Left ventricle myocardium superior (tissue), 1 donor: ENCODE measurements at places on chromosomes 3 and 15.

DNA sequence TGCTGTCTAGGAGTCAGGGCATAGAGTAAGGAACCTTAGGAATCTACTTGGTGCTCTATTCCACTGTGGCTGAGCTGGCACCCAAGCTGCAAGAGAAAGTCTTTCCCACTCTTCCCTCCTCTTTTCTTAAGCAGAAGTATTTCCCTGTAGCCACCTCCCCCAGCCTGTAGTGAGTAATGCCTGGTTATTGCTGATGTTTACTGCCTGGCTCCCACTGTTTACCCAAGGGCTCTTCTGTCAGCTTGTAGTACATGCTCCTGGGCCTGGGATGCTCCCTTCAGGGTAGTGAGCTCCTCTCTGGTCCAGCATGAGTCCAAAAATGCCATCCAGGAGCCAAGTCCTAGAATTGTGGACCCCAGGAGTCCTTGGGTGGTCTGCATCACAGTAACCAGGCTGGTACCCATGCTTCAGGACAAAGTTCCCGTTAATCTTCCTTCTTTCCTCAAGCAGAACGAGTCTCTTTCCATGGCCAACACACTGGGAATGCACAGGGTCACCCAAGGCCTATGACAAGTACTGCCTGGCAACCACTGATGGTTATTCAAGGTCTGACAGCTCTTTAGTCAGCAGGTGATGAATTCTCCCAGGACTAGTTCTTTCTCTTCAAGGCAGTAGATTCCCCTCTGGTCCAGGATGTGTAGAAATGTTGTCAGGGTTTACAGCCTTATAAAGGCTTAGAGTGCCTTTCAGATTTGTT, 17.6 kb downstream of the GALK2 start:
- no peak for DNase-seq

DNA sequence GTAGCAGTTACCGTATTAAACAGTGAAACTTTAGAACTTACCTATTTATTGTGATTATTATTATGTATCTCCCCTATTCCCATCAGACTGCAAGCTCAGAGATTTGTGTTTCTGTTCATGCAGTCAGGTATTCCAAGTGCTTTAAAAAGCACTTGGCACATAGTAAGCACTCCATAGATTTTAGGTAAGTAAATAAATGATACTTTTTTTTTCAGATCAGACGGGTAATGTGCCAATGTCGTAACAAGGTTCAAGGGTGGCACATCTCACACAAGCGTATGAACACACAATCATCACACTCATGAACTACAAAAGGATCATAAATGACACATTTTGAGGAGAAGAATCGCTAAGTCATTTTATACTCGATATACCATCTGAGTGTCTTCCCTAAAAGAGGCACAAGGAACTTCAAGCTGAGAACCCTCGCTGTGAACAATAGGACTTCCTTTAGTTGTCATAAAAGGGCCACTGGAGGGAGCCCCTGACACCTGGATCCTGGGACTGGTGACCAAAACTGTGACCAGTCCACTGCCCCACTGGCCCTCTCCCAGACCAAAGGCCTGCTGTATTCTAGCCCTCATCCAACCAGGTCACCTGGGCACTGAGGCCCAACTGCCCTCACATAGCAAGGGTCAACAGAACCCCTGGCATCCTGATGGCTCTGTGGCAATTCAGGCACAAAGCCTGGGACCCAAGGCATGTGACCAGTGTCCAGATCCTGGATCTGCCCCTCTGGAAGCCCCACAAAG, 32.1 kb downstream of the KIF9 start:
- peak; percentile 44 for DNase-seq

DNA sequence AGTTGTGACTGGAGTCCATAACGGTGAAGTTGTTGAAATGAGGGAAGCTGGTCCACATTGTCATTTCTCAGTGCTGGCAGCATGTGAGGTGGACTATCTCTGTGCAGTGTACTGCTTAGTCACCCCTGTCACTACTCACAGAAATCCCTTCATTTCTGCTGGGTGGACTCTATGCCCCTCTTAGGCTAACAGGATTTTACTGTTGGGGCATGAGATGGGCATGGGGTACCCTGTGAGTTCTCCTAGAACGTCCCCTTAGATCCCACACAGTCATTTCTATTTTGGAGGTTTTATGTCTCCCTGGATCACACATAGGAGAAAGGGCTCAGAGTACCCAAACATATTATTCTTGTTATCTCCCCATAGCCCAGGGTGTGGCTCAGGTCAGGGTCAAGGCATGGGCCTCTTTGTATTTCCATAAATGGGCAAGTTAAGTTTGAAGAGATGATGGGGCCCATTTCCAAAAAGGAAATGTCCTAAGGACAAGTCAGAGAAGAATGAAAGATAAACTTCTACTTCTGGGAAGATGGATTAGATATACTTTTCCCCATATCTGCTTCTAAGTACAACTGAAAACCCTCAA, 15.2 kb downstream of the P2RY1 start:
- DNase-seq, result no peak

DNA sequence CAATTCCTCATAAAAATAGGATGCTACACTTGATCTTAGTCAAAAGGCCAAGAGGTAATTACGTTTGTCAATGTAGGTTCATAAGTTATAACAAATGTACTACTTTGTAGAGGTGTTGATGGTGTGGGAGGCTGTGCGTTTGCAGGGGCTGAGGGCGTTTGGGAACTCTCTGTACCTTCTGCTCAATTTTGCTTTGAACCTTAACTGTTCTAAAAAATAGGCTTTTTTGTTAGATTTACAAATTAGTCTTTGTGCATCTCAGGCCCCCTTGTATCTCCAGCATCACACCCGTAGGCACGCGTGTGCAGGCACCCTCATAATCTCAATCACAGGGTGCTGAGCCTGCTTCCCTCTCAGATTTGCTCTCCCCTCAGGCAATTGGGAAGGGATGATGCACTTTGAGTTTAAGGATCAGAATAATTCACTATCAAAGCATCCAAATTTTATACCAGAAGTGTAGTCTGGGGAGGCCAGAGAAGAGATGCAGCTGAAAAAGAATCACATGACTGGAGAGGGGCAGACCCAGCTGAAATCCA, 36.1 kb upstream of the STRIT1 start:
- DNase-seq, result no peak

DNA sequence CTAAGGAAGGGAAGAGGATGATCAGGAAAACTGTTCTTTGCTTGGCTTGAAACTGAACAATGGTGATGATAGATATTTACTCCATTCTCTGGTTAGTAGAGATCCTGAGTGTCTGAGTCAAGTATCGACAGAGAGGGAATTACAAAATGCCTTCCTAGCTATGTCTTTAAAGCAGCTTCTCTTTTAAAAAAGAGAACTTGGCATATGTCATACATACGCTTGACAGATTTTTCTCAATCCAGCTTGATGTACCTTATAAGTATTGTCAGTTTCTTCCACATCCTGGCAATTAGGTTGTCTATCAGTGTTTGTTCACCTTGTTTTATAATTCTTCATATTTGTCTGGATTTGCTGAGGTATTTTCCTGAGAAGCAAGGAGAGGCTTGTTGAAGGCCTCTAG, 5.0 kb upstream of the EPHB1 start:
- DNase-seq, result no peak

DNA sequence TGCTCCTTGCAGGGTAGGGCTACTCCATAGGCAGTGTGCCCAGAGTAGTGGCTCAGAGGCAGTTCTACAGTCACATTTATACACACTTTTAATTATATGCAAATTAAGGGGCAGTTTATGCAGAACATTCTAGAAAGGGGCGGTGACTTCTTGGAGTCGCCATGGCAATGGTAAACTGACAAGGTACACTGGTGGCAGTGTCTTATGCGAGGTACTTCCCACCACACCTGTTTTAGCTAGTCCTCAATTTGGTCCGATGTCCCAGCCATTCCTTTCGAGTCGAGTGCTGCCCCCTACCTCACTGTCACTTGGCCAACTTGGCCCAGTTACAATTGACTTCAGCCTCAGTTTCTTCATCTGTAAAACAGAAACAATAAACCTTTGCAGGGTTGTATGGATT, 3.8 kb upstream of the IRAK2 start:
- DNase-seq, result no peak

- DNase-seq, result no peak
Measured at GRCh38 chr15:87564681-87565080, 691.9 kb downstream of the NTRK3 start.

DNA sequence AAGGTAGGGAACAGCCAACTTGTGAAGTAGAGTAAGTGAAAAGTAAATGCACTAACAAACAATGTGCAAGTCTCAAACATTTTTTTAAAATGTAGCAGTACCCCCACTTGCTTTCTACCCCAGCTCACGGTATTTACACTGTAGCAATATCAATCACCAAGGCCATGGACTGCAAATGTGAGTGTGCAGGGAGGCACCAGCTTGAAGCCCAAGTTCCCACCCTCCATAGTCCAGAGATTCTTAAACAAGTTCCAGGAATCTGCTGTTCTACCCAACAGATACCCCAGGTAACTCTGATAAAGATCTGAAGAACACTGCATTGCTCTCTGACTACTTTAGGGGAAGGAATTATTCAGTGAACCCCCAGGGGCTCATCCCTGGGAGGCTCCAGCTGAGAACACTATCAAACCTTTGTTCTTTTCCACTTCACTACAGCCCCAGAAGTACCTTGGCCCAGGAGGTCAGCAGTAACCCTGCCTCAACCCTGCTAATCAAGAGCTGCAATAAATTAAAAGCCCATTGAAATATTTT, 86.1 kb downstream of the FOXP1 start:
- DNase-seq, result no peak

GRCh38 chr3:94522488-94522887, 459.6 kb downstream of the NSUN3 start:
- DNase-seq, result no peak
